ENCODE measurements at places on chromosomes 1 and 21. TPM values are rescaled to one million over a fixed set of nuclear protein-coding genes. Genes with fewer than 3 reads are reported as not detected.

DNA sequence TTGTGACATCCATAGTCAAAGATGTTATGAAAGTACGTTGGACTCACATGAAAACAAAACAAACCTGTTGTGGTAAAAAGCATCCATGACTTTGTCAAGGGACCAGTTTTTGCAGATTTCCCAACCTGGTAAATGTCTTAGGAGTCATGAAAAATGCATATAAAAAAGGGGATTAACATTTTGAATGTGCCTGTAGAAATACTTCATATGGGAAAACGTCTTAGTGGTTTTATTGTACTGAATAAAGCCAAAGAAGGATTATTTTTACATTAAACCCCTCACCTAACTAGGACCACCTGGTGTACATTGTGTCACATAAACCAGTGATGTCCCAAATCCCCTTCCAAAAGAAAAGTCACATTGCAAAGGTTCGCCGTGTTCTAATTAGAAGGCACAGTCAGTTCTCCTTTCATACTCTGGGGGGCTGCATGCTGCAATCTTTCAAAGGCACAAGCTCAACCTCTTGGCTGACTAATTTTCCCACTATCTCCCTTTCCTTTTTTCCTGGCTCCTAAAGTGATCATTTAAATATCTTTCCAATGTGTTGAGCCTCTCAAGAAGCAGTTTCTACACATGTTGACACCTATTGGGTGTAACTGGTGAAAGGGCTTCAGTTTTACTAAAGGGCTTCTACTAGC, 119.8 kb upstream of the SPAG17 start:
- DNase-seq = no peak

DNA sequence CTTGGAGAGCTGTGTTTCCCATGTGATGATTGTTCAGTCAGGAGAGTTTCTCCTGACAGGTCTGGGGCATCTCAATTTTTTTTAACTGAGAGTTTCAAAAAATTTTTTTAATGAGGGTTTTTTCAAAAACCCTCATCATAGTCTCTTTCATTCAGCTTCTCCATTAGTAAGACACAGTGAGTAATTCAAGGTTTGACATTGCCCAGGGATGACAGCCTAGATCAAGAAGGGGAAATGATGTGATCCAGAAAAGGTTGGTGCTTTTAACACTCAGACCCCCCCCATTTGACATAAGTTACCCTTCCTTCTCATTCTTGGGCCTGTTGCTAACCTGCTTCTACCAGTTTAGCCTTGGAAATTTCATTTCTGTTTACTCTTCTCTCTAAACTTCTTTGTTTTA, 189.4 kb upstream of the HOOK1 start:
- DNase-seq = no peak

GRCh38 chr1:230730977-230731376, 16.2 kb upstream of the CAPN9 start:
- no peak for DNase-seq

DNA sequence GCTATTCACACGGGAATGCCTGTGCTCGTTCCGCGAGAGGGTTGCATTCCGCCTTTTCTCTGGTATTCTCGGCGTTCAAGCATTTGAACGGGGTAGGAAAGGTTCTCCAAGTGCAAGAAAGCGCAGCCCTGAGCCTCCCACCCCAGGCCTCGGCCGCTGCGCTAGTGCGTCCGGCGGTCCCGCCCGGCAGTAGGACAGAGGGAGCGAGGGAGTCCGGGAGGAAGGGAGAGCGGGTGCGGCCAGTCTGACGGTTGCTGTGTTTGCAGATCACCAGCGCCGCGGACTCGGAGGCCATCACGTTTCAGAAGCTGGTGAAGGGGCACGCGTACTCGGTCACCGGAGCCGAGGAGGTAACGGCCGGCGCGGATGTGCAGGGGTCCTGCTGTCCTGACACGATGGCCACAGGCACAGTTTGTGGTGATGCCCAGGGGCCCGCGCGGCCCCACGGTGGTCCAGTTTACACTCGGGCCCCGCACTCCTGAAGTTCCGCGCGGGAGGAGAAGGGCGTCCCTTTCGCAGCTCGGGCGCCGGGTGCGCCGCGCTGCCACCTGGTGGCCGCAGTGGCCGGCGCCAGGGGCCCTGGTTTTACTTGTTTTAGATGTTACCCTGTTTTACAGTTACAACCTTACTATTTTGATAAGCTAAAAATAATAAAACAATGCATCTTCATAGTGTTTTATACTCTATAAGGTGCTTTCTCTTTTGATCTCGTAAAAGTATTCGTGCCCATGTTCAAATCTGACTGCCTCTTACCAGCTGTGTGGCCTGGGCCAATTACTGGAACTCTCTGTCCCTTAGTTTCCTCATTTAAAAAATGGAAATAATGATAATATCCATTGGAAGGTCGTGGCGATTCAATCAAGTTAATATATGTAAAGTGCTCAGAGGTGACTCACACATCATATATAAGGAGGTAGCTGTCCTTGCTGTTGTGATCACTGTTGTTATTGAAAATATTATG, 36.7 kb downstream of the CAPN2 start:
- no peak for DNase-seq

The C1orf116 gene
- 34.1 TPM for total RNA-seq

The IRF6 gene
- 99.7 TPM for total RNA-seq

DNA sequence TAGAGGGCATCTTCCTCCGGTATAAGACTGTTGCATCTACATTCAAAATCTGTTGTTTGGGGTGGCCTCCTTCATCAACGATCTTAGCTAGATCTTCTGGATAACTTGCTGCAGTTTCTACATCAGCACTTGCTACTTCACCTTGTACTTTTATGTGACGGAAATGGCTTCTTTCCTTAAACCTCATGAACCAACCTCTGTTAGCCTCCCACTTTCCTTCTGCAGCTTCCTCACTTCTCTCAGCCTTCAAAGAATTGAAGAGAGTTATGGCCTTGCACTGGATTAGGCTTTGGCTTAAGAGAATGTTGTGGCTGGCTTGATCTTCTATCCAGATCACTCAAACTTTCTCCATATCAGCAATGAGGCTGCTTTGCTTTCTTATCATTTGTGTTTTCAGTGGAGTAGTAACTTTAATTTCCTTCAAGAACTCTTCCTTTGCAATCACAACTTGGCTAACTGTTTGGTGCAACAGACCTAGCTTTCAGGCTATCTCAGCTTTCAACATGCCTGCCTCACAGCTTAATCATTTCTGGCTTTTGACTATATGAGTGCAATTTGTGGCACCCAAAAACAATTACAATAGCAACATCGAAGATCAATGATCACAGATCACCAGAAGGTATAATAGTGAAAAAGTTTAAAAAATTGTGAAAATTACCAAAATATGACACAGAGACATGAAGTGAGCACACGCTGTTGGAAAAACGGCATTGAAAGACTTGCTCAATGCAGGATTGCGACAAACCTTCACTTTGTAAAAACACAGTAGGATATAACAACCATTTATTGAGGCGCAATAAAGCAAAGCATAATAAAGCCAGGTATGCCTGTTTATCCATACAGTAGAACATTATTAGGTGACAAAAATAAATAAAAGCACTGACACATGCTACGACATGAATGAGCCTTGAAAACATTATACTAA, 56.7 kb upstream of the GFI1 start:
- DNase-seq = no peak

DNA sequence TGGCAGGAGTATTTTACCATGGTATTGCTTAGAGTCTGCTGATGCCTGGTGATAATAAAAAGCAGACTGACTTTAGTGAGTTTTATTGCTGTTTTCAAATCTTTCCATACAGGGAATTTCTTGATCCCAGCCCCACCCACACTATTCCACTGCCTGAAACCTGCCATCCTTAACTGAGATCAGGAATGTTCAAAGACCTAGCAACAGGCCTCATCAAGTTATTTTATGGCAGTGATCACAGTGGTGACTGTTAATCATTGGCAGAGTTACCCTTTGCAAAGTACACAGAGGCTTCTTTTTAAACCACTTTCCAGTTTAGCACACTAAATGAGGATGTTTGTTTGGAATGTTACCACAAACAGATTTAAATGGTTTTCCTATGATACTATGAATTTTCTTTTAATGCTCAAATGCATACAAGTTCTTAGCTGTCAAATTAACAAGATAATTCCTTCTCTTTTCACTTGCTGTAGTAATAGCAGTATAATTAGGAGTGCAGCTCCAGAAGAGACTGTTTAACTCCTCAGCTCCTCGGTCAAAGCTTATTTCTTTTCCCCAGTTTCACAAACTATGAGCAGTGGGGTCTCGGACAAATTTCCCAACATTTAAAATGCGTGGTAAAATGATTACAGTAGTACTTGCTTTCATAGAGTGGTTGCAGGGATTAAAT, 69.9 kb upstream of the USP25 start:
- peak; percentile 72 for DNase-seq

The CDC7 gene
- total RNA-seq = 5.7 TPM

DNA sequence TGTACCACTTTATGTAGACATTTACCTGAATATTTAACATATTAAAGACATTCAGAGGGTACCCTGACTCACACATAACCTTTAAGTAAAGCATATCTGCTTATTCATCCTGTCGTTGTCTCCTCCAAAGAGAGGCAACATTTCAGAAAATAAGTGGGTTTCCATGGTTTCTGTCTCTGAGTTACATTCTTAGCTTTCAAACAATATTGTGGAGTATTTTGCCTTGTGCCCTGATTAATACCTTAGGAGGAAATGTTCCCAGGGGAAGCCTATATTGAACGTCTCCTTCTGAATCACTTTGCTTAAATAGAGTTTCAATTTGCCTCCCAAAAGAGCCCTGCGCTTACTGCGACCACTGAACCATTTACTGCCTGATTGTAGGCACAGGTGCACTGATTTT, 26.1 kb downstream of the PALMD start:
- no peak for DNase-seq

DNA sequence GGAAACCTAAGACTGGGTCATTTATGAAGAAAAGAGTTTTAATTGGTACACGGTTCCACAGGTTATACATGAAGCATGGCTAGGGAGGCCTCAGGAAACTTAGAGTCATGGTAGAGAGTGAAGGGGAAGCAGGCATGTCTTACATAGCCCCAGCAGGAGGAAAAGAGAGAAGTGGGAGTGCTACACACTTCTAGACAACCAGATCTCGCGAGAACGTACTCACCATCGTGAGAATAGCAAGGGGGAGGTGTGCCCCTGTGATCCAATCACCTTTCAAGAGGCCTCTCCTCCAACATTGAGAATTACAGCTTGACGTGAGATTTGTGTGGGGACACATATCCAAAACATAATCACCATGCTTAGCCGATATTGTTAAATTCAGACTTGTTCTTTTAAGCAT, 62.8 kb downstream of the DYRK1A start:
- DNase-seq = no peak

The KPRP gene
- not detected for total RNA-seq

The LIPI gene
- total RNA-seq = not detected

The CGN gene
- total RNA-seq = 23.6 TPM

All from kidney epithelial cell (primary cell).